HuH-7 (cell line): ENCODE measurements at places on chromosomes 5 and 9.
A peak's percentile ranks its signal among the peaks of the same experiment; 100 is the strongest.

GRCh38 chr5:84298628-84299027, 86.1 kb downstream of the EDIL3 start:
- no peak for DNase-seq

DNA sequence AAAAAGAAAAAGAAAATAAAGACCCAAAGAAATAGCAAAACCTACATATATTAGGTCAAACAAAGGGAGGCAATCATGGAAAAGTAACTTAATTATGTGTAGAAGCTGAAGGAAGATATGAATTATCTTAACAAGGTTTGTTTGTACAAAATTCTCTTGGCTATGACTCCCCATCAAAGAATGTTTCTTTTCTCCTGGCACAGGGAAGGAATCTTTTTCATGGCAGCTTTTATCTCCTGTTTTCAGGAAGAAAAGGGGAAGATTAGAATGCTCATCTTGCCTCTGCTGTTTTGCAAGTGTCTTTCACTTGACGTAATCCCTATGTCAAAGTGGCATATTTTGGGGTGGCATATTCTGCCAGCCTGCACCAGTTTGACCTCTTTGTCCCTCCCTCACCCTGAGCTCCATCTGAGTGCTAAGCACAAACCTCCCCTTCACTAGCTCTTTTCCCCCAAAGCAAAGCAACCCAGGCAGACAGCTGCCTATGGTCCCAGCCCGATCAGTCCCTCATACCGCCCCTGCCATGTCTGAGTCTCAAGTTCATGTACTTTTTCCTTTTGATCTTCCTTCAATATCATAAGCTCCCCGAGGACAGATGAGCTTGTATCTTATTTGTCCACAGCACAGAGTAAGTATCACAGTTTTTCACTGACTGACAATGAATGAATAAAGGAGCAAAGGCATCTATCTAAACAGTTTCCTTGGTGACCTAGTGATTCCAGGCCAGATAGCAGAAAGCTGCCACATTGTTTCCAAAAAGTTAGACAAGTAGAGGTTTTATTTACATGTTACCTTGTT, 242.8 kb upstream of the ANKRD55 start:
- DNase-seq: no peak

DNA sequence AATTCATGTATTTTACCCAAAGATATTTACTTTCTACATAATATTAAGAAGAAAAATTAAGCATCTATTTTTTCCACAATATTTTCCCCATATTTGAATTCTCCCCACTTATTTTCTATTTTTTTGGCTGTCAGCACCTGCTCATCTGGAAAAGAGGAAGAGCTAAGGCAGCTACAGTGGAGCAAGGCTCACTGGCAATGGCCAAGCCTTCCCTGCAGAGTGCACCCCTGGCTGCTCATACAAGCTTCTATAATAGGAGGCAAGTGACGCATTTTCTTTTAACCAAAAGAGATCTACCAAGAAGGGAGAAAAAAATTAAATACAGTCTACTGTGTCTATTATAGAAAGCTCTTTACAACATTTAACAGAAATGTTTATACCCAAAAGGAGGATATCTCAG, 72.5 kb downstream of the AUH start:
- DNase-seq: no peak

- no peak for DNase-seq
These were observed 54.4 kb downstream of the CMYA5 start for GRCh38 chr5:79743846-79744605.

- DNase-seq: no peak
These were observed 190.3 kb upstream of the SEMA6A start for GRCh38 chr5:116764941-116765340.

DNA sequence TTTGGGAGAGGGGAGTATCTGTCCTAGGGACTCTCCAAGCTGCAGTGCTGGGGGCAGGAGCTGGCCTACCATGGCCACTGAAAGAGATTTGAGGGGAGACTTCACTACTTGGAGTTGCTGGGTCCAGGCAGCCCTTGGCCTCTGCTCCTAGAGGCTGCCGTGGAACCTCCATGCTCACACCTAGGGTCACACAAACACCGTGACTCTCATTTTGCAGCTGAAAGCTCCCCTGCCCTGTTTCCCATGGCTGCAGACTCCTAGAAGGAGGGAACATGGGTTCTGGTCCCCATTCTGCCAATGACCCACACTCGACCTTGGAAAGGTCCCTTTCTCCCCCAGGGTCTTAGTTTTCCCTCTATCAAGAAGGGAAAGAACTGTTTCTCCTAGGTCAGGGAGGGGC, 147.1 kb upstream of the PPP1R26 start:
- DNase-seq: no peak

GRCh38 chr5:115419846-115420585, 123.6 kb upstream of the CCDC112 start:
- no peak for DNase-seq

- DNase-seq: no peak
These were observed 145.5 kb upstream of the MAP3K1 start for GRCh38 chr5:56669534-56670483.

DNA sequence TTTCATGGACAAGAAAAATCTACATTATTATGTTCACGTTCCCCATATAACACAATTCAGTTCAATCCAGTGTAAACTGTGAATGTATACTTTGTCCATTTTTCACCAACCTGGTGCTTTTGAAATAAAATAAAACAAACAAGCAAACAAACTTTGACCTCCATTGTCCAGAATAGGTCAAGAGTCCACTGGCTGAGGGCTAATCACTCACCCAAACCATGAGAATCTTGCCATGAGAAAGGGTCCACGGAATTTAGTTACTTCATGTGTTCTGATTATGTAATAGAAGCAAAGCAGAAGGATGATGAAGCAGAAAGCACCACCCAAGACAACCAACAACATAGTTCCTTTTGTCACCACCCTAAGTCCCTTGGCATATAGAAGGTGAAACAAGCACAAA, 28.7 kb downstream of the DIAPH1 start:
- DNase-seq: peak; percentile 15

GRCh38 chr9:18905028-18905882, 127.8 kb downstream of the SAXO1 start:
- no peak for DNase-seq

- no peak for DNase-seq
These were observed 2.1 kb downstream of the DHX29 start for GRCh38 chr5:55305345-55305744.

- DNase-seq: peak; percentile 47
These were observed 1.3 kb downstream of the EEIG1 start for GRCh38 chr9:127979333-127980059.

GRCh38 chr5:180201051-180201987, 7.7 kb downstream of the RASGEF1C start:
- peak; percentile 81 for DNase-seq

DNA sequence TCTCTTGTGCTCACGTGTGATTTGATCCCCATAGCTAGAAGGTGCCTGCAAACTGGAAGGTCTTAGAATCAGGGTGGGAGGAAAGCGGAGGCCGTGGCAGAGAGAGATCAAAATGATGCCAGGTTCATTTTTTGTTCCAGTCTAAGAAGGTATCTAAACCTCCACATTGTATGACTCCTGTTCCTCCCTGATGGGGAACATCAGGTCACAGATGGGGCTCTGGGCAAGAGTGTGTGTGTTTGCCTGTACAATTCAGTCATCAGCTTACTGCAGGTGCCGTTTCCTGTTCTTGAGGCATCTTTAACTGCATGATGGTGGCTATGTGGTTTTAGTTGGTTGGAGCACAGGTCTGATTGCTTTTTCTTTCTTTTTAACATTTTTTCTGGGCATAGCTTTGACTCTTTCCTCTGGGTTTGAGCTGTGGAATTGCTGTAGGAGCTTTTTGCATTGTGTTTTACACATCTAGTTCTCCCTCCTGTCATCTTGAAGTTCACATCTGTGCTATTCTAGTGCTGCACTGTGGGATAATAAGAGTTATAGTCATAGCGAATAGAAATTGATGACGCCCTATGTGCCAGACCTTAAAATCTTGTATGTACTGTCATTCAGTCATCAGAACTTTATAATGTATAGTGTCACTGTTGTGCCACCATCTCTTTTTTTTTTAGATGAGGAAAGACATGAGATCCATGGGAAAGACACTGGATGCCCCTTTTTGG, 30.8 kb downstream of the ARHGAP26 start:
- DNase-seq: no peak

GRCh38 chr9:100811643-100812042, 216.9 kb upstream of the PLPPR1 start:
- DNase-seq: no peak

- DNase-seq: no peak
These were observed 153.3 kb downstream of the CDH10 start for GRCh38 chr5:24491490-24491889.

GRCh38 chr9:114047717-114048116, 30.4 kb downstream of the AMBP start:
- peak; percentile 86 for DNase-seq

GRCh38 chr5:180666812-180667211, 17.4 kb upstream of the FLT4 start:
- no peak for DNase-seq

DNA sequence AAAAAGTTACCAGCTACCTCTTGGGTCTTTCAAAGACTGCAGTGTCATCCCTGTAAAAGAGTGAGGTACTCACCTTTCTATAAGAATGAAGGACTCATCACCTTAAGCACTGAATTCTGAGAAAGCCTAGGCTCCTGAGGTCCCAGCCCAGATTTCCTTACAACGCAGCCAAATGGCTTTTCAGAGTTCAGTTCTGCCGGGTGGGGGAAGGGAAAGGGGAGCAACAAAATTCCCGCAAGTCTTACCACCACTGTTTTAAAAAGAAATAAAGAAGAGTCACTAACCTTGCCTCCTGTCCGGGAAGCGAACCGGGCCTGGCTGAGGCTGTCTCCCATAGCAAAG, 373 bp downstream of the ADAMTS12 start:
- no peak for DNase-seq

DNA sequence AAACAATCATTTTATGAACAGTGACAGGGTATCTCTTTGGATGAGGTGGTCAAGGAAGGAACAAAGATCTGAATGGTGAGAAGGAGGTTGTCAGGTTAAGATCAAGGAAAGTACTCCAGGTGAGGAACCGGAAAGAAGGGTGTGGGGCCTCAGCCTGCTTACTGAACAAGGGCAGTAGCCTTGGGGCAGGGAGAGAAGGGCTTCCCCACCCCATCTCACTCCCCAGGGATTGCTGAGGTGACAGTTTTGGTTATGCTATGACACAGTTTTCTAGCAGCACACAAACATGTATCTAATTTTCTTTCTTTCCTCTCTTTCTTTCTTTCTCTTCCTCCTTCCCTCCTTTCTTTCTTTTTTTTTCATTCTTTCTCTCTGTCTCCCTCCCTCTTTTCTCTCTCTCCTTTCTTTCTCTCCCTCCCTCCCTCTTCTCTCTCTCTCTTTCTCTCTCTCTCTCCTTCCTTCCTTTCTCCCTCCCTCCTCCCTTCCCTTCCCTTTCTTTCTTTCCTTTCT, 4.1 kb upstream of the HDHD3 start:
- DNase-seq: no peak
